IPS DF 6.9 (cell line): ENCODE measurements at places on chromosomes 12 and 14.

DNA sequence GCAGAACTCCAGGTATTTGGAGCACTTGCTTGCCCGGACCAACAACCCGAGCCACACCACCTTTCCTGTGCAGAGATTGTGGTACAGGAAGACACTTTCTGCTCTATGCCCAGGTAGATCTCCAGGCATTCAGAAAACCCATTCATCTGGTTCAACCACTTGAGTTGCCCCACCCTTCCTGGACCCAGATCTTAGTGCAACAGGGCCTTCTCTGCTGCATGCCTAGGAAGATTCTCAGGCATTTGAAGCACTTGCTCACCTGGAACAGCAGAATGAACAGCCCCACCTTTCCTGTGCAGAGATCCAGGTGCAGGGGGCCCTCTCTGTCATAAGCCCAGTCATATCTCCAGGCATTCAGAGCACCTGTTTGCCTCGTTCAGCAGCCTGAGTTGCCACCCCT, 412.8 kb upstream of the MGAT4C start:
- DNase-seq = no peak

GRCh38 chr12:22569253-22569652, 24.9 kb upstream of the C2CD5 start:
- no peak for DNase-seq

DNA sequence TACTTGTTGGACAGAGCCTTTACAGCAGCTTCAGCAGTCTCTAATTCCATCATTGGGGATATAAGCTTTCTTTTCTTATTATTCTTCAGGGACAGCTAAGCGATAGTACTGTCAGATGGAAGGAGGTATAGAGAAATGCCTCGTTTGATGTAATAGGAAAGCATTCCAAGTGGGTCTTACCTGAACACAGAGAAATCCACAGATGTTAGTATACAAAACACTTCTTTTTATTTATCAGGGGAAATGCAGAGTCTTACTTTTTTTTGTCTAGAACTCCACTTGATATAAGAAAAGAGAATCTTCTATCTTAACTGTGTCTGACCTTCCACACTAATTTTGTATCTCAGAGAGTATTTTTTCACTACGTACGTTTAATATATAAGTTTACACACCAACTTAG, 1.9 kb downstream of the SYT1 start:
- no peak for DNase-seq

GRCh38 chr12:61848893-61849292, 411.3 kb upstream of the USP15 start:
- no peak for DNase-seq

- no peak for DNase-seq
Measured at GRCh38 chr14:32820682-32821081, 118.0 kb upstream of the NPAS3 start.

DNA sequence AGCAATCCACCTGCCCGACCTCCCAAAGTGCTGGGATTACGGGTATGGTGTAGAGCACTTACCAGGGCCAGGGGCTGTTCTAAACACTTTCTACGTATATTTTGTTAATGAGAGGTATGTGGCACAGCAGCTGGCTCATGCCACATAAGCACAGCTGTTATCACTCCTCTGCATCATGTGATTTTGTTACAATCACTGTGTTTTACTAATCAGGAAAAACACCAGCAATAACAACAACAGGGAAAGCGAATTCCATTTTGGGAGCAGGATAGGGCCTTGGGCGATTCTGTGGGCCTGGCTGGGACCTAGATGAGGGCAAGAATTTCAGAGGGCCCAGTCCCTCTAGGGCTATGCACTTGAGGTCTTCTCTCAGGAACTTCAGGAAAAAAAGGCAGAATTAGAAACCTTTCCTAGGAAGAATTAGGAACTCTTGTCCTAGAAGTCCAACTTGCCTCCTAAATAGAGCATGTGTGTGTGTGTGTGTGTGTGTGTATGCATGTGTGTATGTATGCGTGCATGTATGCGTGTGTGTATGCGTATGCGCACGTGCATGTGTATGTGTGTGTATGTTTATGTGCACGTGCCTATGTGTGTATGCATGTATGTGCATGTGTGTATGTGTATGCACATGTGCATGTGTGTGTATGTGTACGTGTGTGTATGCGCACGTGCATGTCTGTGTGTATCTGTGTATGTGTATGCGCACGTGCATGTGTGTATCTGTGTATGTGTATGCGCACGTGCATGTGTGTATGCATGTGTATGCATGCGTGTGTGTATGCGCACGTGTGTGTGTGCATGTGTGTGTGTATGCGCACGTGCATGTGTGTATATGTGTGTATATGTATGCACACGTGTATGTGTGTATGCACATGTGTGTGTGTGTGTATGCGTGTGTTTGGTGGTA, 41.8 kb upstream of the CORO1C start:
- no peak for DNase-seq

DNA sequence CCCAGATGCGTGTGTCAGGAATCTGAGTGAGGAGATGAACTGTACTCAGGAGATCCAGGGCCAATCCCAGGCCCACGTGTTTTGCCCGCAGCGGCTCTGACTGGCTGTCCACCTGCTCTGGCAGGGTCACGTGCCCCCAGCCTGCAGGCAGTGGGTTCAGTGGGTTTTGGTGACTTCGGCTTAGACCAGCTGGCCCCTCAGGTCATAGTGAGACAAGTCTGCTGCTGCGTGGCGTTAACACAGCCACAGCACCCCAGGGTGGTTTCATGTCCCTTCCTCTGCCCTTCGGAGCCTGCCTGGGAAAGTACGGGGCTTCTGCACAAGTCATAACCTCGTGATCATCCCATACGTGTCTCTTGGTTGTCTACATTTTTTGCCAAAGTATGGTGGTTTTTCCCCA, 2.6 kb downstream of the FBRSL1 start:
- no peak for DNase-seq

- no peak for DNase-seq
Measured at GRCh38 chr12:9779209-9779608, 18.5 kb upstream of the CD69 start.

- DNase-seq = no peak
Measured at GRCh38 chr12:31322801-31323207, 3.1 kb downstream of the SINHCAF start.

DNA sequence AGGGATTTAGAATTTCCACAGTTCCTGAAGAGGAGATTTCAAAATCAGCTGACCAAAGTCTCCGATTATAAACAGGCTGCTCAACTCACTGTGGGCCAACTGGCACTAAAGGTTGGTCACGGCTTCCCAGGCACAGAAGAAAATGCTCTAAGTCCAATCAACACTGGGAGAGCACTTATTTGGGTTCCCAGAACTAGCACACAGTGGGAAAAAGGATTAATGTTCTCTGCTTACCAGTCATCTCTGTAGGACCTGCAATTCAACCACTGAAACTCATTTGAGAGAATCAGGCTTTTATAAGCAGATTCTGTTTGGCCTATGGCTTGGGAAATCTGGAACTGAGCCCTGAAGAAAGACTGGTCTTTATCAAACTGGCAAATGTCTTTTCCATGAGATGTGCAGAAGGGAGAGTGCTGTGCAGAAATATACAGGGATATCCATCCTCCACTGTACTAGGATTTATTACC, 49.4 kb downstream of the ABCC9 start:
- no peak for DNase-seq

- no peak for DNase-seq
Measured at GRCh38 chr12:96344124-96344695, 56.0 kb downstream of the CDK17 start.

DNA sequence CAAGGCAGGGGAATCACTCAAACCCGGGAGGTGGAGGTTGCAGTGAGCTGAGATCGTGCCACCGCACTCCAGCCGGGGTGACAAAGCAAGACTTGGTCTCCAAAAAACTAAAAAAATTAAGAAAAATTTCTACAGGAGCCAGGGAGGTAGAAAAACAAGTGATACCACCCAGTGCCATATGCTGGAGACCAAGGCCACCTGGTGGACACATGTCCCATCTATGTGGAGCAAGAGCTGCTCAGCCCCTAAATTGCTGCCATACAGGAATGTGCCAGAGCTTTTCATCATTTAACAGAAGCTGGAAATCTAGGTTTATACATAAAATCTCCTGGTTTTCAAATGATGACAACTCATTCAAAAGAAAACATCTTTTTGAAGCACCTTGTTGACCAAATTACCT, 61.4 kb upstream of the ELK3 start:
- DNase-seq = no peak

- no peak for DNase-seq
Measured at GRCh38 chr12:64682572-64683277, 72.4 kb downstream of the RASSF3 start.

DNA sequence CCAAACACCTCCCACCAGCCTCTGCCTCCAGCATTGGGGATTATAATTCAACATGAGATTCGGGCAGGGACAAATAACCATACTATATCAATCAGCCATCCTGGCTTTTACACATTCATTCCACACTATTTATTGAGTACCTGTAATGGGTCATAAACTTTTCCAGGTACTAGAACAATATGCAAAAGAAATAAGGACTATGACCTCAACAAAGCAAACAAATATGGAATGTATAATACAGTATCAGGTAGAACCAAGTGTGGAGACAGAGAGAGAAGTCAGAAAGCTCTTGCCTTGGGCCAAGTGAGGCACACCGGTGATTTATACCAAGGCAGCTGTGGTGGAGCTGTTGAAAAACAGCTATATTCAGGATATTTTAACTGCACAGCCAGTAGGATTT, 116.3 kb downstream of the TSPAN8 start:
- DNase-seq = no peak

DNA sequence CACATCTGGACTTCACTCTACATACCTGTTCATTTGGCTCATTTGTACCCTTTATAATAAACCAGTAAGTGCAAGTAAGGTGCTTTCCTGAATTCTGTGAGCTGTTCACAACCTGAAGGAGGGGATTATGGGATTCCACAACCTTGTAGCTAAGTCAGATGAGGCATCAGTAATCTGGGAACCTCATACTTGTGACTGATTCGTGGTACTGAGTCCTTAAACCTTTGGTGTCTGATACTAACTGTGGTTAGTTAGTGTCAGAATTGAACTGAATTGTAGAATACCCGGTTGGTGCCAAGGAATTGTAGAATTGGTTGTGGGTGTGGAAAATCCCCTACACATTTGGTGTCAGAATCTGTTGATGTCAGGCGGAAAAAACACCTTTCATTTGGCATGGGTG, 83.4 kb downstream of the TMX1 start:
- DNase-seq = no peak

- DNase-seq = no peak
Measured at GRCh38 chr12:127429551-127430285, 837.3 kb upstream of the TMEM132C start.

DNA sequence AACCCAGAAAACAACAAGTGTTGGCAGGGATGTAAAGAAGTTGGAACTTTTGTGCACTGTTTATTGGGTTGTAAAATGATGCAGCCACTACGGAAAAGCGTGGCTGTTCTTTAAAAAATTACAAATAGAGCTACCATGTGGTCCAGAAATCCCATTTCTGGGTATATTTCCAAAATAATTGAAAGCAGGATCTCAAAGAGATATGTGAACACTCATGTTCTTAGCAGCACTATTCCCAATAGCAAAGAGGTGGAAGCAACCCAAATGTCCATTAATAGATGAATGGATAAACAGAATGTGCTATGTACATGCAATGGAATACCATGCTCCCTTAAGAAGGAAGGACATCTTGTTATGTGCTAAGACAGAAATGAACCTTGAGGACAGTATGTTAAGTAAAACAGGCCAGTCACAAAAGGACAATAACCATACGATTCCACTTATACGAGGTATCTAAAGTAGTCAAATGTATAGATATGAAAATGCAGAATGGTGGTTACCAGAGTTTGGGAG, 249.5 kb downstream of the PHLDA1 start:
- DNase-seq = no peak

DNA sequence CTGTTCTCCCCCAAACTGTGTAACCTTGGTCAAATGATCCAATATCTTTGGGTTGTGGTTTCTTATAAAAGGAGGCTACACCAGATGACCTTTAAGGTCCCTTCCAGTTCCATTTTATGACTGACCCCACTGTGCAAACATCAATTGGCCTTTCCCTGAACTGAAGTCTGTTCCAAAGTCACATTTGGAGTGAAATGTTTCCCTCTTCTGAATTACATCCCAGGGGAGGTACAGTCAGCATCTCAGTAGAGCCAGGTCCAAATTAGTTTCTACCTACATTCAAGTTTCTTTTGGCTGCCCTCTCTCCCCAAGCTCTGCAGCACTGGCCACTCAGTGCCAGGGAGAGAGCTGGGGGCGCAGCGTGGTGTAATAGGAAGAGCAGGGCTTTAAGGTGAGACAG, 34.4 kb downstream of the LIMA1 start:
- DNase-seq = no peak

DNA sequence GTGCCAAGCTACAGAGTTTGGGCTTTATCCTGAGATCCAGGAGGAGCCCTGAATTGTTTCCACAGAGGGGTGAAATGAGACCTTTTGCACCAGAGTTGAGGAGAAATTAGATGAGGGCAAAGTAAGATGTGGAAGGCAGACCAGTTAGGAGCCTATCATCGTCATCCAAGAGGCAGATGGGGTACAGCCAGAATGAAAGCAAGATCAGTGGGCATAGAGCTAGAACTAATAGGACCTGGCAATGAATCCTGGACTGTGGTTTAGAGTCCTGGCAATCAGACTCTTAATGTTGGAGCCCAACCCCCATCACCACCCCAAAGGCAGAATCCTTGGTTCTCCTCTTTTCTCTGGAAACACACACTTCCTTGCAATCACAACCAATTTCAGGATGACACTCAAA, 166.6 kb upstream of the HMGA2 start:
- no peak for DNase-seq

GRCh38 chr12:64669270-64669842, 59.1 kb downstream of the RASSF3 start:
- DNase-seq = no peak

DNA sequence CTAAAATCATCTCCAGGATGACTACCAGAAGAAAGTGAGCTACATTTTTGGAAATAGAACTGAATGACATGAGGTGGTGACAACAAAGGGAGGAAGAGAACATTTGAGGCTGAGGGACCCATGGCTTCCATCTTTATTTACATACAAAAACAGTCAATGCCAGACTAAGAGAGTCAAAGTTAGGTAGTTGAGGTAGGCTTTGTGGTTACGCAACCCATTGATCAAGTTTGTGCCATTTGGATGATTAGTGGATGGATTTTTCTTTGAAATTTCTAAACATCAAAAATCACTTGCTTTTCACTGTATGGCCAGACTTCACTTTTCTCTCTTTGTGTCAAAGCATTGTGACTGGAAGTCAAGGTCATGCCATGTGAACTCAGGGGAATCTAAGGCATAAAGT, 22.9 kb downstream of the ASCL1 start:
- no peak for DNase-seq

- DNase-seq = no peak
Measured at GRCh38 chr12:99387661-99388060, 259.9 kb upstream of the GARIN6 start.

GRCh38 chr12:13343375-13343774, 146.8 kb downstream of the EMP1 start:
- no peak for DNase-seq

DNA sequence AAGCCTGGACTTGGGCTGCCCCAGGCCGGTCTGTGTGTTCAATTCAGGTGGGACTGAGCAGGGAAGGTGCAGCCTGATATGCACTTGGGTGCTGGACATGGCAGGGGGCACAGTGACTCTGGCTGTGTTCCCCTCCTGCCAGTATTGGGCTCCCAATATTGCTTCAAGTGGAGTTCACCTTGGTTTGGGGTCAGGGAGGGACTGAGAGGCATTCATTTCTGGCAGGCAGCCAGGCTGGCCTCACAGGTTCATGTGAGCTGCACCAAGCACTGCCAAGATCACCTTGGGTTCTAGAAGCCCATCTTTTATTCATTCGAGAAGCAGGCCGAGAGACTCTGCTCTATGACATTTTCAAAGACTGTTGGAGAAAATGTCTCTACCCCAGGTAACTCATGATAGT, 245.0 kb downstream of the CHST11 start:
- no peak for DNase-seq

GRCh38 chr14:51342226-51342625, 102.2 kb downstream of the TMX1 start:
- no peak for DNase-seq
